Esophagus mucosa (tissue), 1 donor: ENCODE measurements at places on chromosomes 12 and 14. TPM values are rescaled to one million over a fixed set of nuclear protein-coding genes. Genes with fewer than 3 reads are reported as not detected.

DNAJC22 gene
- total RNA-seq: 0.16 TPM

DNA sequence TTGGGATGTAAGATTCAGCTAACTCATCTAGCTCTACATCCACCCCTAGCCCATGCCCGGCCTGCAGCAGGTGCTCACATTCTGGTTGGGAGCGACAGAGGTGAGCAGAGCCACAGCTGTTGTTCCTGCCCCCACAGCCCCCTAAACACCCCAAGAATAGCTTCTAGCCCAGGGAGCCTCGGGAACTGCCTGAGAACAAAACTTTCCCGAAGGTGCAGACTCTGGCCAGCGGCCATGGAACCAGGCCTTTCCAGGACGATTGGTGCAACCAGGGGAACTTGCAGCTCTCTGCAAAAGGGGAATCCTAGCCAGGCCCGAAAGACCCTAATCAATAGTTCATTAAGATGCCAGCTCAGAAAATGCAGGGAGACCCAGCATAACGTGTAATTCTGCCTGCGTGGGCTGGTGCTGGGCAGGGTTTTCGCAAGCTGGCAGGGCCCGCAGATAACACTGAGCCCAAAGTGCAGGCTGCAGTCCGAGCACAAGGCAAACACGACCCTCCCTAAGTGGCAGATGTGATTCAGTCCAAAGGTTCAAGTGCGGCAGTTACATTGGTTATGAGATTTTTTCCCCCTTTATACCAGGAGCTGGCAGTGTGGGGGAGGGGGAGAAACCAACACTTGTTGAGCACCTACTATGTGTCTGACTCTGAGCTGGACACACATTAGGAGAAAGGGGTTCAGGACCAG is 122.5 kb upstream of the MAP1LC3B2 start:
- ATAC-seq: no peak

- peak; percentile 13 for ATAC-seq
These were observed 580 bp downstream of the SALL2 start for GRCh38 chr14:21525571-21525961.

DNA sequence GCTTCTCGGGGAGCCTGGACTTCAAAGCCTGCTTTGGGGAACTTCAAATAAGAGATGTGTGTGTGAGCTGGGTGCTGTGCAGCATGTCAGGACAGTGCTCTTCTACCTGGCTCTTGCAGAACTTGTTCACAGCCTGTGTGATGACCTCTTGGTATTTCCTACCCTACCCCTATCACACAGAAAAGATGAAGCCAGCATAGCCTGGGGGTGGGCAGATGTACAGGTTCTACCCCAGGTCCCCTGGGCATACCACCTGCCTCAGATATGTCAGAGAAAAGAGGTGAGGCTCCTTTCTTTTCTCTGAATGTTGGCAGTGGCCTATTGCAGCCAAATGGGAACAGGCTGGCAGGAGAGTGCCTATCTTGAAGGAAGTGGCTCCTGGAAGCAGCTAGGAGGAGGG is 111.7 kb upstream of the ALG10B start:
- ATAC-seq: no peak

DNA sequence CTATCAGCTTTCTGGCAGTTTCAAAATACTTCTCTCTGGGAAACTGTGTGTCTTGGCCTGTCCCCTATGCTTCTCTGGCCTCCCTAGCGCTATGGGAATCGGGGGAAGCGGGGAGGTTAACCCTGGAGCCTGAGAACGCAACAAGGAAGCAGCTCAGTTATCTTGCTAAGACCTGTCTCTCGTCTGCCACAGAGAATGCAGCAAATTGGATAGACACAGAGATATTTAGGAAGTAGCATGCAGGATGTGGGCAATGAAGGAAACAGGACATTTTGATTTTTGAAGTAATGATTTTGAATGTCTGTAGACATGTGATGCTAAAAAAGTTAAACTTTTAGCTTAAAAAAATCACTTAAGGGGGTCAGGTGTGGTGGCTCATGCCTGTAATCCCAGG is 6.6 kb upstream of the CALCOCO1 start:
- ATAC-seq: no peak
